Endothelial cell (in vitro differentiated cells): ENCODE measurements at places on chromosomes 7 and 10. TPM values are rescaled to one million over a fixed set of nuclear protein-coding genes. Genes with fewer than 3 reads are reported as not detected.

DNA sequence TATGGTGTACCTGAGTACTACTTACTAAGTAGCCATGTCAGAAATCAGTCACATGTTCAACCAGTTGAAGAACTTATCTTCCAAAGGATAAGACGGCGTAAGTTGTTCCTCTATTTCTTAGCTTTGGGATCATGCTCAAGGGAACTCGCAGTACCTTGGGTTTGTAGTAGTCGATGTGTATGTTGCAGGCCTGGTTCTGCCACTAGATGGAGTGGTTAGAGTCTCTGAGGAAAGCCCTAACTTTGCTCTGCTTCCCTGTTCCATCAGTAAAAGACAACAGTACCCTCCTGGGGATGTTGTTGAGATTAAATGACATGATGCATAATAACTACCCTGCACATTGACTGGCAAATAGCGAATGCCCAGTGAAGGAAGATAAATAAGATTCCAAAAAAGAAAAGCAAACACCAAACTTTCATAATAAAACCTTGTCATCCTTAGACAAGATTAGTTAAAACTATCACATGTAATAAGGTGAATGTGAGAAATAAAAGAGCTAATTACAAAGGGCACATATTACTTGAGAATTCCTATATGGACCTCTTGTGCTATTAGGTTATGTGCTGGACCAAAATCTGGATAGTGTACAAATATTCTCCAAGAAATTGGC, 165.9 kb downstream of the ABCA13 start:
- no peaks in the 10 kb centered on the region for H3K27me3 ChIP-seq
- no peaks in the 10 kb centered on the region for H3K36me3 ChIP-seq
- peak; percentile 34 for DNase-seq
- no peak overlapping the region for H3K4me3 ChIP-seq
- no peak overlapping the region for H3K27ac ChIP-seq

Gene THNSL1
- 3.6 TPM for total RNA-seq

DNA sequence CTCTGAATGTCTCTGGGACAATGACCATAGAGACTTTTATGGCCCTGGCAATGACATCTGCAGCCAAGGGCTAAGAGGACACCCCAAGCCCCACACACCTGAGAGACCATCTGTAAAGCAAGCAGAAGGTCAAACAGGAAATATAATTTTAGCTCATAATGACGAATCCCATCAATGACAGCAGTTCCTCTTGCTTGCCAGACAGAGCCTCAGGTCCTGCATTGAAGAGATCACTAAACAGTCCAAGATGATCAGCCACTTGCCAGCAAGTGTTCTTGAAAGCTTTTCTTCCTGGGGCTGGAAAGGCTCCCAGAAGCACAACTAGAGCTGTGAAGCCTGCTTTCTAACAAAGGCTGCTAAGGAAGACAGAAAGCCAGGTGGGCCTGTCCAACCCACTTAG, 993.7 kb upstream of the AUTS2 start:
- H3K4me1 ChIP-seq: no peaks in the 10 kb centered on the region
- DNase-seq: no peak
- no peaks in the 10 kb centered on the region for H3K27me3 ChIP-seq
- H3K27ac ChIP-seq: no peak overlapping the region
- no peak overlapping the region for H3K4me3 ChIP-seq
- H3K36me3 ChIP-seq: peaks cover 4% of the 10 kb centered on the region

Gene PLXDC2
- 73.1 TPM for total RNA-seq

- peaks cover 13% of the 10 kb centered on the region for H3K27me3 ChIP-seq
- DNase-seq: no peak
- peaks cover 42% of the 10 kb centered on the region for H3K4me1 ChIP-seq
- peak overlapping the region; percentile 91 for H3K27ac ChIP-seq
- H3K36me3 ChIP-seq: peaks cover 7% of the 10 kb centered on the region
Measured at GRCh38 chr10:32937911-32938424, 20.1 kb downstream of the ITGB1 start.

GRCh38 chr7:27154901-27155815, 1.3 kb downstream of the HOXA7 start:
- H3K27me3 ChIP-seq: peaks cover 57% of the 10 kb centered on the region
- H3K4me1 ChIP-seq: peaks cover 22% of the 10 kb centered on the region
- peaks cover 3% of the 10 kb centered on the region for H3K36me3 ChIP-seq
- peak overlapping the region; percentile 76 for H3K4me3 ChIP-seq

DNA sequence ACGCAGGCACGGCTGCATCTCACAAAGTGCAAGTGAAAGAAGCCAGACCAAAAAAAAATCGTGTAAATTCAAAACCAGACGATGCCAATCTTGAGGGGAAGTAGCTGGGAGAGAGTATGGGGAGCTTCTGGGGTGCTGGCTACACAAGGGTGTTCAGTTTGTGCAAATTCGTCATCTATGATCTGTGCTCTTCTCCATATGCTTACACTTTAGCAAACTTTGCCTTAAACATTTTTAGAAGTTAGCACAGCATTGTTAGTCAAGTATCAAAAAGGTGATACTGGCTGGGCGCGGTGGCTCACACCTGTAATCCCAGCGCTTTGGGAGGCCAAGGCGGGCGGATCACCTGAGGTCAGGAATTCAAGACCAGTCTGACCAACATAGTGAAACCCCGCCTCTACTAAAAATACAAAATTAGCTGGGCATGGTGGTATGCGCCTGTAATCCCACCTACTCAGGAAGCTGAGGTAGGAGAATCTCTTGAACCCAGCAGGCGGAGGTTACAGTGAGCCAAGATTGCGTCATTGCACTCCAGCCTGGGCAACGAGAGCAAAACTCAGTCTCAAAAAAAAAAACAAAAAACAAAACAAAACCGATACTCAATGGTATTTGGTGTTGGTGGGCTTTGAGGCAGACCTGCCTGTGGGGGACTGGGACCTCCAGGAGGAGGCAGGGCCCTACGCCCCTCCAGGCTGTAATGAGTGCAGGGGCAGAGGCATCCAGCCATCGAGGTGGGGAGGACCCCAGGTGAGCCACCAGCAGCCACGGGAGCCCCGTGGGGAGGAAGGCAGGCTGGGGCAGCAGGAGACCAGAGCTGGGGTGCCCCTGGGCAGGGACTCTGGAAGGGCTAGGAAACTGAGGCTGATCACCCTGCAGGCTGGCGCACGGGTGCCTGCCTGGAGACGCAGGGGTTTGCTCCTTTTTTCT, 150.0 kb downstream of the PRKAG2 start:
- peaks cover 9% of the 10 kb centered on the region for H3K27me3 ChIP-seq
- H3K4me1 ChIP-seq: no peaks in the 10 kb centered on the region
- no peak overlapping the region for H3K4me3 ChIP-seq
- H3K27ac ChIP-seq: peak overlapping the region; percentile 46

- no peaks in the 10 kb centered on the region for H3K36me3 ChIP-seq
- no peaks in the 10 kb centered on the region for H3K4me1 ChIP-seq
- H3K4me3 ChIP-seq: no peak overlapping the region
Measured at GRCh38 chr7:7148798-7149481, 33.4 kb upstream of the C1GALT1 start.

GRCh38 chr10:110225756-110226542, 18.5 kb downstream of the MXI1 start:
- peak; percentile 86 for DNase-seq
- peaks cover 27% of the 10 kb centered on the region for H3K4me1 ChIP-seq
- peaks cover 15% of the 10 kb centered on the region for H3K27me3 ChIP-seq
- H3K27ac ChIP-seq: peak overlapping the region; percentile 39
- peak overlapping the region; percentile 97 for H3K4me3 ChIP-seq

GRCh38 chr7:109377076-109377884, 807.6 kb downstream of the DNAJB9 start:
- H3K4me3 ChIP-seq: no peak overlapping the region
- no peaks in the 10 kb centered on the region for H3K27me3 ChIP-seq
- no peak for DNase-seq
- H3K36me3 ChIP-seq: no peaks in the 10 kb centered on the region
- H3K4me1 ChIP-seq: no peaks in the 10 kb centered on the region

Gene PAPOLB
- 0.10 TPM for total RNA-seq

Gene TDRD1
- total RNA-seq: 0.18 TPM

DNA sequence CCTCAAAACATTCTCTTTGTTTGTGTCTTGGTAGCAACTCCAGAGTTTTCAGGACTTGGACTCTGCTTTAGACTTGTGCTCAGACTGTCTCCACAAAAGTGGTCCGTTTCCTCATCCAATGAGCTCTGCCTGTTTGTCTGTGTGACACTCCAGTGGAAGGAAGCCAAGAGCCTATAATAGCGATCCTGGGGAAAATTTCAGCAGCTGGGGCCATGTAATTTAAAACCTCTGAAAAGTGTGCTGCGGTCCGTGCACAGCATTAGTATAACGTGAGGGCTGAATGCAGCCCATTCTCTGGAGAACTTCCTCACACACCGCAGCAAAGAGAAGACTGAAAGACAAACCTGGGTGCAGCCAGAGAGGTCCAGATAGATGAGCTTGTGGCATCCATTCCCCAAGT, at the start of gene LRRC17:
TSS of gene LRRC17 (plus strand) at position 259 of the 400 bp plus-strand sequence. CDS start 20,914 bp downstream, outside the sequence.
- no peak for DNase-seq
- H3K27me3 ChIP-seq: no peaks in the 10 kb centered on the region
- H3K36me3 ChIP-seq: peaks cover 3% of the 10 kb centered on the region
- H3K27ac ChIP-seq: no peak within 1 kb of the TSS
- peaks cover 10% of the 10 kb centered on the region for H3K4me1 ChIP-seq
- no peak within 1 kb of the TSS for H3K4me3 ChIP-seq

- H3K27me3 ChIP-seq: no peaks in the 10 kb centered on the region
- no peak for DNase-seq
- H3K27ac ChIP-seq: no peak overlapping the region
- no peaks in the 10 kb centered on the region for H3K4me1 ChIP-seq
- no peaks in the 10 kb centered on the region for H3K36me3 ChIP-seq
Measured at GRCh38 chr10:115903207-115903606, 369.8 kb downstream of the GFRA1 start.

Gene EBLN1
- total RNA-seq: not detected

- no peak overlapping the region for H3K4me3 ChIP-seq
- peaks cover 9% of the 10 kb centered on the region for H3K36me3 ChIP-seq
- no peak overlapping the region for H3K27ac ChIP-seq
- no peaks in the 10 kb centered on the region for H3K27me3 ChIP-seq
Measured at GRCh38 chr7:66571568-66571967, 57.1 kb upstream of the KCTD7 start.

GRCh38 chr10:123205041-123205440, 50.8 kb downstream of the BUB3 start:
- H3K4me1 ChIP-seq: peaks cover 5% of the 10 kb centered on the region
- DNase-seq: no peak
- peaks cover 9% of the 10 kb centered on the region for H3K36me3 ChIP-seq
- no peak overlapping the region for H3K27ac ChIP-seq

Gene IFIT1
- total RNA-seq: 2.0 TPM

GRCh38 chr10:59606551-59606961, 103.1 kb downstream of the SLC16A9 start:
- no peak for DNase-seq
- H3K4me1 ChIP-seq: no peaks in the 10 kb centered on the region
- no peak overlapping the region for H3K27ac ChIP-seq
- no peaks in the 10 kb centered on the region for H3K36me3 ChIP-seq
- no peaks in the 10 kb centered on the region for H3K27me3 ChIP-seq

GRCh38 chr10:26741368-26741767, 43.9 kb downstream of the PDSS1 start:
- H3K27me3 ChIP-seq: no peaks in the 10 kb centered on the region
- no peak overlapping the region for H3K27ac ChIP-seq
- peaks cover 5% of the 10 kb centered on the region for H3K4me1 ChIP-seq
- H3K4me3 ChIP-seq: no peak overlapping the region
- no peak for DNase-seq
- peaks cover 12% of the 10 kb centered on the region for H3K36me3 ChIP-seq

GRCh38 chr7:126044662-126045061, 1115.0 kb upstream of the POT1 start:
- H3K27me3 ChIP-seq: no peaks in the 10 kb centered on the region
- H3K36me3 ChIP-seq: no peaks in the 10 kb centered on the region
- DNase-seq: no peak
- no peak overlapping the region for H3K27ac ChIP-seq

GRCh38 chr7:2621061-2621828, 10.5 kb upstream of the TTYH3 start:
- peak; percentile 56 for DNase-seq
- peak overlapping the region; percentile 52 for H3K27ac ChIP-seq
- H3K4me3 ChIP-seq: no peak overlapping the region
- H3K4me1 ChIP-seq: peaks cover 5% of the 10 kb centered on the region
- H3K36me3 ChIP-seq: no peaks in the 10 kb centered on the region

DNA sequence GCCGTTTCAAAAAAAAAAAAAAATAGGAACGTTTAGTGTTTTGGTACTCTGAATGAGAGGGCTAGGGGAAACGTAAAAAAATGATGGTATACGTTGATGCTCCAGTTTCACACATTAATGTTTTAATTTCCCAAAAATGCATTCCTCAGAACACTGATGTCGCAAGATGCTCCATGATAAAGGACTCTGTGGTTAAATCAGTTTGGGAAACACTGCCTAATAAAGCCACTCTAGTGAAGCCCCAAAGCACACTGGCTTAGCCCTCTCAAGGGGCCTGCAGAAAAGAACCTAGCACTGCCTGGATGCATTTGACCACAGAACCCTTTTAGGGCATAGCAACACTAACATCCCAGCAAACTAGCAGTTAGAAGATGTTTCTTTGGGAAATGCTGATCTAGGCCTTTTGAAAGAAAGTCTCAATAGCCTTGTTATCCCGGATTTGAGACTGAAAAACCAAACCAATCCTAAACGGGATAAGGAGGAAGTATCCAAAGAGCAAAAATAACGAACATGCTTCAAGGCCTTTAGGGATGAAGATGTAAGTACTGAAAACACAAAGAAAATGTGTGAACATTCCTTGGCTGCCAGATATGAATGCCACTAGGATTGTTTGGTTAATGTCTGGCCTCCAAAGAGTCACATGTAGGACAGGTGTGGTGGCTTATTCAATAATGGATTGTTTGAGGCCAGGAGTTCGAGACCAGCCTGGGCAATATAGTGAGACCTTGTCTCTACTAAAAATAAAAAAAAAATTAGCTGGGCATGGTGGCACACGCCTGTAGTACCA, 11.0 kb downstream of the DLG5 start:
- H3K4me1 ChIP-seq: peaks cover 17% of the 10 kb centered on the region
- DNase-seq: no peak
- H3K4me3 ChIP-seq: no peak overlapping the region

Gene ACHE
- 3.0 TPM for total RNA-seq
